NCI-H1694 (cell line): ENCODE measurements at places on chromosomes 13 and 19.

DNA sequence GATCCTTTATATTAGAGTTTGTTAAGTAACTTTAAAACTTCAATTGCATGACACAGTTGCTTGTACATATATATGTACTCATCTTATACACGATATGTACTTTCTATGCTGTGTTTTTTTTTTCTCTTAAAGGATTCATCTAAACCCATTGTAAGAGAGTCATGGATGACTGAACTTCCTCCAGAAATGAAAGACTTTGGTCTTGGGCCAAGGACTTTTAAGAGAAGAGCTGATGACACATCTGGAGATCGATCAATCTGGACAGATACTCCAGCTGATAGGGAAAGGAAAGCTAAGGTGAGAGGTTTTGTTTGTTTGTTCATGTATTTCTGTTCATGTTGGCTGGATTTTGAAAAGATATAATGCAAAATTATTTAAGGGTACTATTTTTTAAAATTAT, 26.0 kb downstream of the GPALPP1 start:
- no peak for DNase-seq

DNA sequence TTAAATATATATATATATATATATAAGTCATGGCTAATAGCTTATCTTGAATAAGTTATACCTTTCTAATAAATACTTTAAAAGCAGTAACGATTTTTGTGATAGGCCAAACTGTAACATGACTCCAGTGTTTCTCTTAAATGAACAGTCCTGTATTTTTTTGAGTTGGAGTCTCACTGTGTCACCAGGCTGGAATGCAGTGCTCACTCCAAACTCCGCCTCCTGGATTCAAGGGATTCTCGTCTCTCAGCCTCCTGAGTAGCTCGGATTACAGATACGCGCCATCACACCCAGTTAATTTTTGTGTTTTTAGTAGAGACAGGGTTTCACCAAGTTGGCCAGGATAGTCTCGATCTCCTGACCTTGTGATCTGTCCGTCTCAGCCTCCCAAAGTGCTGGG, 814.2 kb upstream of the SLITRK5 start:
- no peak for DNase-seq

DNA sequence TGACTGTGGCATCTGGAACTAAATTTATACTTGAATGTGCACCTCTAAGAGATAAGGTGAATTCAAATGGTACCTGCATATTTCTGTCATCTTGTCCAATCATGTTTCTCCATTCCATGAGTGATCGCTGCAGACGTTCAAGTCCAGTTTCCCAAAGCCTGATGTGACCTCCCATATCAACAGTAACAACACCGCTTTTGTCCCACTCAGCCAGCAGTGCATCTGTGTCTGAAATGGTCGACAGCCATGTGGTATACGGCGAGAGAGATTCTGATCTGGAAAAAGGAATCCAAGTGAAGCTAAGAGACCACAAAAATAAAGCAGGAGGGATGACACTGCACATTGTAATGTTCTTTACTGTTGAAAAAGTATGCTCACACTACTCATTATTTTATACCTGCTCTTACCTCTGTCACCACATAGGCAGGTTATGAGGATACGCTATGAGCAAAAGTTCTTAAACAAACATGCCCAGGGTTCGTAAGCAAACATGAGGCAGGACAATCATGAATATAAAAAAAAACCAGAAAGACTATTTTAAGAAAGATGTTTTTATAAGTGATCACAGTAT, 213.6 kb downstream of the RGCC start:
- no peak for DNase-seq

DNA sequence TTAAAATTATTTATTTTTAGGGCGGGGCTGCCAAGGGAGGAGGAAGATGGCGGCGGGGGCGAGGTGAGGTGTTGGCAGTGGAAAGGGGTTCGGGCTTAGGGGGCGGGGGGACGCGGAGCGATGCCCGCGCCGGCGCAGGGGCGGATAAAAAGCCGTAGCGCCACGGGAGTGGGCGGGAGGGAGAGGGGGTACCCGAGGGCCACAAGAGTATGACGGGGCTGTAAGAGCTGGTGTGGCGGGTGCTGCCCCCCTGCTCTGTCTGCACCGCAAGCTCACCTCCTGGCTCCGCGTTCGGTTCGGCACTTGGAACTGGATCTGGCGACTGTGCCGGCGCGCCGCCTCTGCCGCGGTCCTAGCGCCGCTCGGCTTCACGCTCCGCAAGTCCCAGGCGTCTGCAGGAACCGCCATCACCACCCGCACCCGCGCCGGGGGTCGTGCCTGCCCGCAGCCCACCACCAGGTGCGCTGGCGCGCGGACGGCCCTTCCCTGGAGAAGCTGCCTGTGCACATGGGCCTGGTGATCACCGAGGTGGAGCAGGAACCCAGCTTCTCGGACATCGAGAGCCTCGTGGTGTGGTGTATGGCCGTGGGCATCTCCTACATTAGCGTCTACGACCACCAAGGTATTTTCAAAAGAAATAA, 265.2 kb upstream of the SGCG start:
- no peak for DNase-seq

DNA sequence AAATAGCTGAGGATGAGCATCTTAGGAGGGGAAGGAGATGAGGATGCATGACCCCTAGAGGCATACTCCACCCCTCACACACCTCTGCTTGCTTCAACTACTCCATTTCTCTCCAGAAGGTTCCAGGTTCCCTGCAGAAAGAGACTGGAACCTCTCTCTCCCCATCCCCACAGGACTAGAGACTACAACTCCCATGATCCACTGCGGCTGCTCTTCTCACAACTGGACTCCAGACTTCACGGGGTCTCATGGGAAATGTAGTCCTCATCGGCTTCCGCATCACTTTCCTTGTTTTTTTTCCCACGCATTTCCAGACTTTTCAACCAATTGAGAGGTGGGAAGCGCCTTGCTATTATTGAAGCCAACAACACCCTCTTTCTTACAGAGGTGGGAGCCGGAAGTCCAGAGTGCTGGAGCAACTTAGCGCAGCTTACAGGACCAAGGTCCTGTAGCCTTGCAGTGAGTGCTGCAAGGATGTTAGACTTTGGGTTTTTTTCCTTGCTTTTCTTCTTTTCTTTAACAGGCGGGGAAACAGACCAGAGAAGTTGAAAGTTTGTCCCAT, 13.9 kb upstream of the CACNG6 start:
- DNase-seq = peak; percentile 23

- no peak for DNase-seq
Observed at GRCh38 chr13:62292714-62293480, 877.2 kb upstream of the PCDH20 start.

DNA sequence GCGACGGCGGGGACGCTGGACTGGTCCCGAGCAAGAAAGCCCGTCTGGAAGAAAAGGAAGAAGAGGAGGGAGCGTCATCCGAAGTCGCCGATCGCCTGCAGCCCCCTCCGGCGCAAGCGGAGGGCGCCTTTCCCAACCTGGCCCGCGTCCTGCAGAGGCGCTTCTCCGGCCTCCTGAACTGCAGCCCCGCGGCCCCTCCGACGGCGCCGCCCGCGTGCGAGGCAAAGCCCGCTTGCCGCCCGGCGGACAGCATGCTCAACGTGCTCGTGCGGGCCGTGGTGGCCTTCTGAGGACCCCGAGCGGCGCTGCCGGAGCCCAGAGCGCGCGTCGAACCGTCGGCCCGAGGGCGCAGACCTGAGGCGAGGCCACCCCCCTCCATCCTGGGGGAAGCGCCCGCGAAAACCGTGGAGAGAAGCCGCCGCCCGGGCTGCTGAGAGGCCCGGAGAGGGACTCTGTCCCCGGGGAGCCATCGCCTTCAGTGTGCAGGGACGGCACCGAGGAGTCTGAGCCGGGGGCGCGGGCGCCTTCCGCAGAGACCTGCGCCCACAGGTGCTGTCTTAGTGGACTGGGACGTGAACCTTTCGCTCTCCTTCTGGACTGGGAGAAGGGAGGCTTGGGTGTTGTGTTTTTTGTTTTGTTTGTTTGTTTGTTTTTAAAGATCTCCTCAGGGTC, 3.5 kb downstream of the IER2 start:
- no peak for DNase-seq

- no peak for DNase-seq
Observed at GRCh38 chr13:31848621-31849020, 109.3 kb downstream of the RXFP2 start.

DNA sequence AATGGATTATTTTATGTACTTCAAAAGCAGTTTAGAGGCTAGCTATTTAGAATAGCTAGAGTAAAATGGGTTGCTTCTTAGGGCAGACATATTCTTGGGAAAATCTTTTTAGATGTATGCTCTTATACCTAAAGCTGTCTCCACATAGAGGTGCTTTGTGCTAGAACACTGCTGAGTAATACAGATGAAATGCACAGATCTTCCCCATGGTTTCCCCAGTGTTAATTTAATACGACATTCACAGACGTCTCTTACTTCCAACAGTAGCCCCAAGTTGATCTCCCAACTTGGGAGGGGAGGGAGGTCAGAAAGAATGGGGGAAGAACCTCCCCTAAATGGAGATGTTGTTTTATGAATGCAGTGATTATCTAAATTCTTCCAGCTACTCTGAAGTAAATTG, 16.9 kb downstream of the NALCN start:
- DNase-seq = no peak
